ENCODE measurements at places on chromosomes 4 and X.

DNA sequence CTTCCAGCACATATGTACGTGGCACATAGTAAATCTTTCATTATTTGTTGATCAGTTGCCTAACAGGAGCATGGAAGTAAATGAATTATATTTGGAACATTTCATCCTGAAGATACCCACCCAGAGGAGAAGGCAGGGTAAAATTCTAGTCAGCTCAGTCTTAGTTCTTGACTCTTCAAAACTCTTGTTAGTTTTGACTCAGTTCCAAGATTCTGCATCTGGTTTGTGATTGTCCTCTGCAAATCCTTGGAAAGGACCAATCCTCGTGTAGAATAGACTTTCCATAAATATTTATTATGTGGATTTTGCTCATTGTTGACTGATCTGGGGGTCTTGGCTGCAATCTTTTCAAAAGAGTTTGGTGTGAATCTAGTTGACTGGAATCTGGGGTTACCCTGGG lies 257.5 kb upstream of the FAT1 start:
- no peak for DNase-seq

- no peak for DNase-seq
Observed at GRCh38 chrX:38807873-38808272, 6.6 kb downstream of the MID1IP1 start.

DNA sequence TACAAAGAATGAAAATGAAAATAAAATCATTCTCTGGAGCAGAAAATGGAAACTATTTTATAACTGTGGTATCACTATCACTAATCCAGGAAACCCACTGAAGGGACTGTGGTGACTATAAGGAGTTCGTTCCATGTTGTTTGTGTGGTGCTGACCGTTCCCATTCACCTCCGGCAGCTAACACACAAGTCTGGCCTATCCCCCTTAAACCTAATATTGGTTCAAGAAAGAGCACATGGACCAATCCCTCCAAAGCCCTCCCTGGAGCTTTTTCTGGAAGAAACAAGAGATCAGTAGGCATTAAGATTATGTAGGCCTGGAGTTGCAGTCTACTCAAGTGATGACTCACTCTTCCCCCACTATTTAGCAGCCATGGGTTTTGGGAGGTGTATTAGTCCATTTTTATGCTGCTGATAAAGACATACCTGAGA lies 25.9 kb upstream of the FAM241A start:
- no peak for DNase-seq

GRCh38 chr4:88792821-88793220 lies 95.2 kb upstream of the NAP1L5 start:
- no peak for DNase-seq

- DNase-seq: no peak
Observed at GRCh38 chr4:16000708-16001483, 37.9 kb upstream of the FGFBP2 start.

DNA sequence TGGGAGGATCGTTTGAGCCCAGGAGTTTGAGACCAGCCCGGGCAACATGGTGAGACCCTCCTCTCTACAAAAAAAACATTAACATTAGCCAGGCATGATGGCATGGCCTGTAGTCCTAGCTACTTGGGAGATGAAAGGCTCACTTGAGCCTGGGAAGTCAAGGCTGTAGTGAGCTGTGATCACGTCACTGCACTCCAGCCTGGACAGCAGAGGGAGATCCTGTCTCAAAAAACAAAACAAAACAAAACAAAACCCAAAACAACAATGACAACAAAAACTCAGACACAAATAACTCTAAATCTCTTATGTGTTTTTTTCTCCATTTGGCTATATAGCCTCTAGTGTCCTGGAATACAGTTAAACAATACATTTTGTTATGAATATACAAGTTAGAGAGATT lies 127.3 kb upstream of the STK26 start:
- no peak for DNase-seq

DNA sequence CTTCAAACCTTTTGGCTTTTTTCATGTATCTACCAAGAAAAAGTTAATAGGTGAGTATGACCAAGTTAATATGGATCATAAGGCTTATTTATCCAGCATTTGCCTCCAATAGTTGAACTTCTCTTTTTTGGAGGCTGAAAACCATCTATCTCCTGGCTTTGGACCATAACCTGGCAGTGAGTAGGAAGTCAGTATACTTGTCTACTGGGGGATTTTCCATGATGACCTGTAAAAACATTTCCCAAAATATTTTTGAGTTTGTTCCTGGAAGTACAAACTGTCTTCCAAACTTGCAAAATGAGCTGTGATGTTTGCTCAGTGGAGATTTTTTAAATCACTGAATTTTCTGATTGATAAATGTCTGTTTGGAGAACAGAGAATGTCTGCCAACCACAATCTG lies 349.9 kb downstream of the FAM47B start:
- DNase-seq: no peak

DNA sequence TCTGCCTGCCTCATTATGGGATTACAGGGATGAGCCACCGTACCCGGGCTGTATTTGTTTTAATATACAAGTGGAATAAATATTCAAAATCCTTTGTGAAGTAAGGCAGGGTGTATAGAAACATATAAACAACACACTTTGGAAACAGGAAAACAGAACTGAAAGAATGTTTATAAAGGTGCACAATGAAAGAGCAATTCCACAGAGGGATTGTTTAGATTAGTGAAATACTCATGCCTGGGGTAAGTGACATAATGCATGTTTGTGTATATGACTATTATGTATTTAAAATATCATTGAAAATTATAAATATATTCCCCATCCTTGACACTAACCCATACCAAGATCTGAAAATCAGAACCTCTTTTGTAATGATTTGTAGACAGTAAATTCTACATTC lies 45.0 kb upstream of the NR3C2 start:
- no peak for DNase-seq

- DNase-seq: no peak
Observed at GRCh38 chr4:155738548-155738947, 20.3 kb upstream of the GUCY1B1 start.

DNA sequence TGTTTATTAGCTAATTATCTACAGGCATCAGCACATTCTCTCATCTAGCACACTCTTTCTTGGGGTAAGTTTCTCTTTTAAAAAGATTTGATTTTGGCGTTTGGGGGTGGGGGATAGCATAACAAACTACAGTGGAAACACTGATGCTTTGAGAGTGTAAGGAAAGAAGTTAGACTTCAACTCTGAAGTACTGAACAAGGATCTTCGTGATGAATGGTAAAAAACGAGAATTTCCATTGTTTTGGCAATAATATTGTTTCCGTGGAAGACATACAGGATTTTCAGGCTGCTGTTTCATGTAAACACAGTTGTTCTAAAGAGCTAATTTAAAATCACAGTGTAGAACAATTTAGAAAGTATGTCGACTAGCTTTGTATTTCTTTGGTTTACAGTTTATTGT lies 451 bp downstream of the LPAR4 start:
- DNase-seq: no peak

- no peak for DNase-seq
Observed at GRCh38 chrX:347351-348117, 28.9 kb upstream of the GTPBP6 start.

DNA sequence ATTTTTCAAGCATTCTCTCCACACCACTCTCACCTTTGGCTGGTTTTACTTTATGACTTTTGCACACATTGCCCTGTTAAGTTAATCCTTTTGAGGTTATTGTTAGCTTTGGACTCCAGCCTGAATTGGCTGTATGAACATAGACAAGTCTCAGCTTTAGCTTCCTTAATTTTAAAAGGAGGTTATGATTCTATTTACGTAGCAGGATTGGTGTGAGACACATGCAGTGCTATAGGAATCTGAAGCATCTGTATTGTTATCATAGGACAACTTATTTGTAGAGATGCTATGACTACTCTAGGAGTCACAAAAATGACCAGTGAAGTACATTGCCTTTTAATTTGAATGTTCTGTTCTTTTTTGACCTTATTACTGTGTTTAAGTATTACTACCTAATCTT lies 15.7 kb downstream of the PGAM4 start:
- no peak for DNase-seq

DNA sequence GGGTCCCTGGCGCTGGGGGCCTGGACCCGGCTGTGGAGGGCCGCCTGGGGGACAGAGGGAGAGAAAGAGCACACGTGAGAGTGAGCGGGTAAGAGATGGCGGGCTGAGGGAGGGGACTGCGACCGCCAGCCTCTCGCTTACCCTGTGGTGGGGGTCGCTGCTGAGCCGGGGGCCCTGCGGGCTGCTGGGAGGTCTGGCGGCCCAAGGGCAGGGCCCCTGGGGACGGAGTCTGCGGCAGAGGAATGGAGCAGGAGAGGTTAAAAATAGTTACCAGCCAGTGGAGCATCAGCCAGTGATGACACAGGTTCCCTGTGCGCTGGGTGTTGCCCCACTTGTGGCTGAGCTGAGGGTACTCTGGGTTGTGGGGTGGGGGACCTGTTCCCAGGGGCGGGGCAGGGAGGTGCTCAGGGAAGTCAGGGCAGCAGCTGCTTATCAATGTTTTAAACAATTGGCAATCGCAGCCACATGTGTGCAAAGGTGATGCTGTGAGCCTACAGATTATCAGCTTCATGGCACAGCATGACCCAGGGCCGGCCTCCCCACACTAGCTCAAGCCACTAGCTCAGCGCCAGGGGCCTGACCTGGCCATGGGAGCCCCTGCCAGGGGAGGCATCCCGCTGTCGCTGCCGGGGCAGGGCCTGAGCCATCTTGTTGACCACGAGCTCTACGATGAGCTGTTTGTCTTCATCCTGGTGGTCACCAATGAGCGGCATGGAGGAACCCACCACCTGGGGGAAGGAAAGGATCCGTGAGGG lies 7.5 kb upstream of the TIMP1 start:
- no peak for DNase-seq

DNA sequence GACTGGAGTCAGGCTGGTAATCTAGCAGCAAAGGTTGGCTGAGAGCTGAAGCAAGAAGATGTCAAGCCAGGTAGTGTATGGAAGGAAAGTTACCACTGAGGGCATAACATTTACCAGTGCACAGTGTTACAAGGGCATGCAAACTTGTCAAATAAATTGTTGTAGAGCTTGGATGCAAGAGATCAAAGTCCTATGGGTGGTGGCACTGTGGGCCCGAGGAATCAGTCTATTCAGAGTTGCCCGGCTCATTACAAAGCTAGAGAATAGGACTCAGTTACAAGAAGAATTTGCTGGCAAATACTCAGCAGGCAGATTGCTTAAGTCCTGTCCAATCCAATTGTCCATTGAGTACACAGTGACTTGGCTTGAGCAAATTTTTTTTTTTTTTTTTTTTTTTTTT lies 2043.8 kb downstream of the ARAP2 start:
- no peak for DNase-seq

DNA sequence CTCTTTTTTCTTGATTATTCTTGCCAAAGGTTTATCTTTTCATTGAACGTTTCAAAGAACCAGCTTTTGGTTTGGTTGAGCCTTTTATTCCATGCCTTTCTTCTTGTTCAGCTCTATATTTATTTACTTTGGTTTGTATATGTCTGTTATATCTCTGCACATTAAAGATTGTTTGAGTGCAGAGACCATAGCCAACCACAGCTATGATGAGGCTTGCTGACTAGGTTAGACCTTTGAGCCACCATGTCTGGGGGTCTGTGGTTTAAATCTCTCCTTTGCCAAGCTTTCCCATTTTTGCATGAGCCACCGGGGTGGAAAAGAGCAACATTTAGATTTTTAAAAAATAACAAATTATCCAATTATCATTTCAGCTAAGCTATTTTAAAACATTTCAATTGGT lies 96.1 kb downstream of the NHS start:
- DNase-seq: no peak

- DNase-seq: no peak
Observed at GRCh38 chrX:155009994-155010472, 12.5 kb downstream of the F8 start.

DNA sequence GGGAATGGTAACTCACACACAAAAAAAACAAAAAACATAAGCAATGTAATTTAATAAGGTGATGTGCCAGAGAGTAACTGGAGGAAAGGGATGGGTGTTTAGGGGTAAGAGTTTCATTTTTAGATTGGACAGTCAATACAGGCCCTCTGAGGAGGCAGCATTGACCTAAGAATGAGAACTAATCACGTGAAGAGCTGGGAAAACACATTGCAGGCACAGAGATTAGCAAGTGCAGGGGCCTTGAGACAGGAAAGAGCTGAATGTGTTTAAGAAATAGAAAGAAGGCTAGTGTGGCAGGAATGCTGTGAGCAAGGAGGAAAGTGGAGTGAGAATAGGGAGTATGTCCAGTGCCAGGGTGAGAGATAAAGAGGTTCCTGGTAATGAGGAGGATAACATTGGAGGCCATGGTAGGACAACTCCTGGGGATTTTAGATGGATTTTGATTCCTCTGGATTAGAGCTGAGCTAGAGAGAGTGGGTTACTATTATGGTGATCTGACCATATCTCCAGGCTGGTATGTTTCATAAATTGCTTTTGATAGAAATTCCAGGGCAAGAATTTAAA lies 17.6 kb downstream of the PDLIM5 start:
- DNase-seq: no peak

- no peak for DNase-seq
Observed at GRCh38 chr4:7390336-7390735, 44.4 kb downstream of the PSAPL1 start.

GRCh38 chrX:95675011-95675410 lies 1009.6 kb upstream of the DIAPH2 start:
- no peak for DNase-seq

GRCh38 chrX:39811376-39811775 lies 286.4 kb downstream of the BCOR start:
- no peak for DNase-seq

GRCh38 chr4:86283371-86283770 lies 76.5 kb downstream of the MAPK10 start:
- DNase-seq: no peak

DNA sequence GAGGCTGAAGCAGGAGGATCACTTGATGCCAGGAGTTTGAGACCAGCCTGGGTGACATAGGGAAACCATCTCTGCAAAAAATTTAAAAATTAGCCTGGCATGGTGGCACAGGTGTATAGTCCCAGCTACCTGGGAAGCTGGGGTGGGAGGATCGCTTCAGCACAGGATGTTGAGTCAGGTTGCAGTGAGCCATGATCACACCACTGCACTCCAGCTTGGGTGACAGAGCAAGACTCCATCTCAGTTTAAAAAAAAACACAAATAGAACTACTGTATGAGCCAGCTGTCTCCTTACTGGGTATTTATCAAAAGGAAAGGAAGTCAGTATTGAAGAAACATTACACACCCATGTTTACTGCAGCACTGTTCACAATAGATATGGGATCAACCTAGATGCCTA lies 138.7 kb downstream of the RAP1GDS1 start:
- no peak for DNase-seq

DNA sequence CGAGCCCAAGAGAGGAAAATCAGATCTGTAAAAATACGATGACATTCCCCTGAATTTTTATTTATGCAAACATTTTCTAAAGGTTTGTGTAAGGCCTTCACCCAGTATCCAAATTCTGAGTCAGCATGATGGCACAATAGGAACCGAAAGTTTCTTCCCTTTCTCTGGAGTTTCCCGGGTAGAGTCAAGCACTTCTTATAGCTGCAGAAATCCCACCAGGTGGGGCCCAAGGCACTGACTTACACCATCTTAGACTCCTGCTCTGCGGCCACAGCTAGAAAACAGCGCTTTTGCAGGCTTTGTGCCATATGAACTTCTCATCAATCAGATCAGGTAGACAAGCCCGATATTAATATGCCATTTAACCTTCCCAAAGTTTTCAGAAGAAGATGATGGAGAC lies 13.4 kb downstream of the LEF1 start:
- no peak for DNase-seq
